CD8-positive, alpha-beta memory T cell (primary cell): ENCODE measurements at places on chromosomes 2 and 18.

DNA sequence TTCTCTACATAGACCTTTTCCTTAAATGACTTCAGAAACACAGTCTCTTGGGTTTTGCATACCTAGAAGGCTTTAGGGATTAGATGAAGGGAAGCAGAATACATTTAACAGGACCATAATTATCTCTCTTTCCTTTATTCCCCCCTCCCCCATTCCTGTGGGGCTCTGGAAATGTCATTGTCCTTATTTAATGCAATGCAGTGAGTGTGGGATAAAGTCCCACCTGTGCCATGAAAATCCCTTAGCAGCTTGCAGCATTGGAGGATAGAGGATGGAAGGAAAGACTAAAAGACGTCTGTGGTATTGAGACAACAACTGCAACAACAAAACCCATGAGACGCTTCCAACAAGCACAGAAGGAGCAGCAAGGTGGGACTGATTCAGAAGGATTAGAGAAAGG lies 117.8 kb upstream of the DCC start:
- no peak for DNase-seq

DNA sequence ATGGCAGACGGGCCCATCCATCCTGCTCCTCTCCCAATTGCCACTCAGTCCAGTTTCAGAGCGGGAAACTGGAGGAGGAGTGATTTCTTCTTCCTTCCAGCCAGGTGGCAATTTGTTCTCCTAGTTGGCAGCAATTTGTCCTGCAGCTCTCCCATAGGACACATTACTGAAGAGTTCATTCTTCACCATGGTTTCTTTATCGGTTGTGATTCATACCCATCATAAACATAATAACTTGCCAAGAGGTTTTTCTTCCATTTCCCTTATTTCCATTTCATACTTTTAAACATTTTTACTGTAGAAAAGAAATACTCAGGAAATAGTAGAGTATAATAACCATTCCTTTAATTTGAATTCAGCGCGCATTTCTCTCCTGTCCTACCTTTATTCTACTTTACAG lies 377.9 kb upstream of the RAB12 start:
- no peak for DNase-seq

GRCh38 chr2:72561621-72562318 lies 264.1 kb downstream of the EXOC6B start:
- no peak for DNase-seq

DNA sequence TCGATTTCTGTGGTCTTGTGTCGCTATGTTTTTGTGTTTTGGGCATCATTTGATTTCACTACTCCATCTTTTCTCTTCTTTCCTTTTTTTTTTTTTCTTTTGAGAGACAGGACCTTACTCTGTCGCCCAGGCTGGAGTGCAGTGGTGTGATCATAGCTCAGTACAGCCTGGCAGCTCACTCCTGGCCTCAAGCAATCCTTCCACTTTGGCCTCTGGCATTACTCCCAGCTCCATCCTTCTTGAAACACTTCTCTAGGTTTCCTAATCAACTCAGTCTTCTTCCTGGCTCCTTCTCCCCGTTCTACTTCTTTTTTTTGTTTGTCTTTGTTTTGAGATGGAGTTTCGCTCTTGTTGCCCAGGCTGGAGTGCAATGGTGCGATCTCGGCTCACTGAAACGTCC lies 26.5 kb downstream of the TCF23 start:
- no peak for DNase-seq

GRCh38 chr2:174729797-174730697 lies 34.2 kb downstream of the CHRNA1 start:
- peak; percentile 44 for DNase-seq

DNA sequence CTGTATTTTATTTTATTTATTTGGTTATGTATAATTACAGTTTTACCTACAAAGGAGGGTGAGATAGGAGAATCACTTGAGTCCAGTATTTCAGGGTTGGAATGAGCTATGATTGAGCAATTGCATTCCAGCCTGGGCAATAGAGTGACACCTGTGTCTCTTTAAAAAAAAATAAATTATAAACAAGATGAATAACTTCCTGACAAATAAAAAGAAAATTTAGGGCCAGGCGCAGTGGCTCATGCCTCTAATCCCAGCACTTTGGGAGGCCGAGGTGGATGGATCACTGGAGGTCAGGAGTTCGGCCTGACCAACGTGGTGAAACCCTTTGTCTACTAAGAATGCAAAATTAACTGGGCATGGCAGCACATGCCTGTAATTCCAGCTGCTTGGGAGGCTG lies 17.3 kb downstream of the MTA3 start:
- no peak for DNase-seq

DNA sequence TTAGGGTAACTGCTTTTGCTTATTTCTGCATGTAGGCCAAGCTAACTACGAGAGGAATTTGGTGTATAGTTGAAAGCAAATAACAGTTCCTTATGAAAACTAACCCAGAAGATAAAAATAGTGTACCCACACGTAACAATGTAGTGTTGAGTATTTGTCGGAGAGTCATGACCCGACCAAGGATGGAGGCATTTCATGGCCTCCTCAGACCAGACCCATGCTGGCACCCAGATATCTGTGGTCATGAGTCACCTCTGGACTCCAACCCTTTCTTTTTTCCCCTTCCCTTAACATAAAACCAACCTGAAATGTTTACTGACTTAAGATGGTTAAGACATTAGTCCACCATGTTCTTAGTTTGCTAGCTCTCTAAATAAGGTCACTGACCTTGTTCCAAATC lies 318.7 kb downstream of the NOL4 start:
- no peak for DNase-seq

GRCh38 chr18:27017901-27018500 lies 152.5 kb upstream of the AQP4 start:
- DNase-seq = no peak

GRCh38 chr2:207484444-207485391 lies 45.0 kb upstream of the CREB1 start:
- DNase-seq = no peak

GRCh38 chr2:68453761-68454360 lies 13.2 kb downstream of the FBXO48 start:
- no peak for DNase-seq

DNA sequence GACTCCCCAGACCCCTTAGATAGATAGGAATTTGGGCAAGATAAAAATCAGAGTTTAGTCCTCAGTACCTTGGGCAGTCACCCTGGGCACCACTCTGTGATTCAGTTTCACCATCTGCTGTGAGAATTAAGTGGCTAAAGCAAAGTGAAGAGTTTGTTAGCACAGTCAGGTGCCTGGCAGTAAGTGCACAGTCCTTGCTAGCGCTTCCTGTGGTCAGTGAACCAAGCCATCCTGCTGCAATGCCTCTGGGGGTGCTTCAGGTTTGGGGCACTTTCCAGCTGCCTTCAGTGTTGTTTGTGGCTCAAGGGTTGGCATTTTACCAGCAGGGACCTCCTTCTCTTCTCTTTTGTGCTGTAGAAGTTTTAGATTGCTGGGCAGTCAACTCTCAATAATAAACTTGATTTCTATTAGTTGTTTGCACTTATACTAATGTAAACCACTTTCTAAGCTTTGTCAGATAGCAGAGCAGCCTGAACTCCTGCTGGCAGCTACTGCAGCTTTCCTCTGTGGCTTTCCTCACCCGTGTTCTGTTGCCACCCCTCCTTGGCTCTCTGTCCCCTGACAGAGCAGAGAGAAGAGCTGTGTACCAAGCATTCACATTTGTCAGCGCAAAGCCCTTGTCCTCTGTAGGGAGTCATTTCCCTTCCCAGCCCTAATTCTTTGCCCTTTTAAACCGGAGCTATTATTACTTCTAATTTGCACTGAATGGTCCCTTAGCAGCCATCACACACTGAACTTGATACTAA lies 48.4 kb upstream of the RMP24 start:
- DNase-seq = no peak

- no peak for DNase-seq
Observed at GRCh38 chr2:166112193-166112605, 15.6 kb downstream of the SCN1A start.

- no peak for DNase-seq
Observed at GRCh38 chr2:188199716-188200128, 92.0 kb upstream of the GULP1 start.

- DNase-seq = no peak
Observed at GRCh38 chr2:41605914-41606313, 441.9 kb upstream of the PKDCC start.

GRCh38 chr2:237306083-237306786 lies 107.7 kb downstream of the COL6A3 start:
- no peak for DNase-seq

- DNase-seq = no peak
Observed at GRCh38 chr2:43161650-43162510, 64.5 kb downstream of the ZFP36L2 start.

DNA sequence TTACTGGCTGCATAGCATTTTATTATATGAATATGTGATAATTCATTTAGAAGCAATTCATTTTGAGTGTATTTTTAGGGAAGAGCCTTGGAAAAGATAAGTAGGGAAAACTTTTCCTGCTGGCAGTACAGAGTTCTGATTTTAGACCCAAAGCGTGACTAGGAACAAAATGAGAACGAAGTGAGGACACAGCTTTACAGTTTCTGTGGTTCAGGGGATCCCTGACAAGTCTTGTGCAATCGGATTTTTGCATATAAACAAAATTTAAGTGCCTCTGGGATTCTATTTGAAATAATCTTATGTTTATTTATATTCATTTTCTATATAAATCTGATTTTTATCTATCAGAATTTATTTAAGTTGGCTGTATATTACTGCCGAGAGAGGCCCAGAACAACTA lies 389.1 kb downstream of the LRRTM1 start:
- no peak for DNase-seq

GRCh38 chr2:96594691-96595152 lies 43.4 kb downstream of the KANSL3 start:
- peak; percentile 31 for DNase-seq

DNA sequence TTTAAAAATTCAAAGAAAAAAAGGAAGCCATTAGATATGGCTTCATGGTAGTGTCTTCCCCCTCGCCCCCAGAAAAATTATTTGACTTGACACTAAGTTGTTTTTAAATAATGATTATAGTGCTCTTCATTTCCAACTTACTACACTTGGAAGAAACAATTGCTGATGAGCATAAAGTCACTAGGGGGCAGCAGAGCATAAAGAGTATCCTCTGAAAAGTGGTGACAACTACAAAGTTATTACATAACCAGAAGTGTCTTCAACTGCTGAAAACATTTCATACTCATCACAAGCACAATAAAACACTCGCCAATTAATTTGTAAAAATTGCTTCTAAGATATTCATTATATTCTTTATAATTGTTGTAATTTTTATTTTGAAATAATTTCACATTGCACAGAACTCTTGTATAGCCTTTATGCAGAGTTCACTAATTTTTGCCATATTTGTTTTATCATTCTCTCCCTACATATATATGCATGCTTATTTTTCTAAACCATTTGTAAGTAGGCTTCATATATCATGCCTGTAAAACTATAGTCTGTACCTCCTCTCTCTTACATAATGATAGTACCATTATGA lies 54.9 kb downstream of the EXOC6B start:
- peak; percentile 36 for DNase-seq

DNA sequence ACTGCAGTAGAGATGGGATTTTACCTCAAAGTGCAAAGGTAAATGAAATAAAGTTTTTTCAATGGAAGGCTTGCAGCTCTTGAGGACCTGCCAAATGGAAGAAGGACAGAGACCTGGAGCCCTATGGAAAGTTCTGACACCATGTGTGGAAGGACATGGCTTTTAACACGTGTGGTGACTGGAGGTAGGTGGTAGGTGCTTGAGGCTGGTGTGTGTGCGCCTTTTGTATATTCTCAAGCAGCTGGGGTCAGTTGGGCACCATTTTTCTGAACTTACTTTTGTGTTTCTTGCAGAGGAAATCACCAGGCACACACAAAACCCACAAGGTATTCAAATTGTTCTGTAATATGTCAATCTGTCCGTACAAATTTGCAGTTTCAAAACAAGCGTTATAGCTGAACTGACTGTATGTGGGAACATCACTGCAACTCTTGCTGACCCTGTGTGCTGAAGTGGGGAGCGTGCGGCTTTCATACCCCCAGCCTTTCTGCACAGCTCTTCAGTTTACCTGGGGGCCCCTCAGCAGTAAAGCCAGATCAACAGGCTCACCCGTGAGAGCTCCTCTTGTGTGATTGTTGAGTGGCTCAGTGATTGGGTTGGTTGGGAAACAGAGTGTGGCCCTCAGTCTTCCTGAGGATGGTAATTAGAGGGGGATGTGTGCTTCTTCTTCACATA lies 363 bp downstream of the GREB1 start:
- no peak for DNase-seq

GRCh38 chr2:238244151-238244550 lies 4.3 kb upstream of the HES6 start:
- no peak for DNase-seq

GRCh38 chr2:151649966-151650365 lies 84.3 kb downstream of the NEB start:
- DNase-seq = no peak

GRCh38 chr18:35753306-35753910 lies 171.9 kb downstream of the GALNT1 start:
- DNase-seq = no peak

GRCh38 chr2:9410108-9410507 lies 13.2 kb downstream of the ITGB1BP1 start:
- no peak for DNase-seq

DNA sequence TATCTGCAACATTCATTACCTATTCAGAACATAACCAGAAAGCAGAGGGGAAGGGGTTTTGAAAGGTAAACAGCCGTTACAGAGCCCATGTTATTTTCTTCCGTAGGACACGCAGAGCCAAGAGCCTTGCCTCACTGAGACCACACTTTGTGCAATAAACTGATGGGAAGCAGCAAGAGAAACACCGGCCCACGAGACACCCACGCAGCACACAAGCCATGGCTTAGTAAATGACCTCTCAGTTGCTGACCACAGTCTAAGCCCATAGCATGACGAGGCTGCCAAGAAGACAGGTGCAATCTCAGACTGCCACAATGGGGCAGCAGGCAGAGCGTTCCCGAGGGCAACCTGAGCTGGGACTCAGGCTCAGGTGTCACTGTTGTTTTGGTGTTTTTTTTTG lies 59.6 kb downstream of the CABYR start:
- DNase-seq = no peak

GRCh38 chr2:509888-510287 lies 167.3 kb downstream of the TMEM18 start:
- DNase-seq = no peak

- DNase-seq = no peak
Observed at GRCh38 chr2:241639385-241639784, 1.9 kb downstream of the ATG4B start.

GRCh38 chr2:152319822-152320570 lies 15.0 kb upstream of the FMNL2 start:
- no peak for DNase-seq

DNA sequence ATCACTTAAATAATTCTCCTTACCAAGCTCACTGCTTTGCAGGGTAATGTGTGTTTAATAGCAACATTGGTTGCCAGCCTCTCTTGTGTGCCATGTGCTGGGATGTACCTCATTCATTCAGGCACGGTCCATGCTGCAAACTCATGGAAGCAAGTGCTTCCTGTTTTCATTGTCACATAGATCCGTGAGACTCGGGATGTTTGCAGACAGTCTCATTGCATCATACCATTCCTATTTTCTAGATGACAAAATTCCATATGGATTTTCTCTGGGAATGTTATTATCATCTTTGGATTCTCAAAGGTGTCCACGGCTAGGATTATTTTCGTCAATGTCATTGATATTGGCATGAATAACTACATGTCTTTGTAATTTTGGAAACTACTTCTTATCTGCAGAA lies 60.0 kb upstream of the HDAC4 start:
- no peak for DNase-seq
